ENCODE measurements at places on chromosomes 3 and 15.

DNA sequence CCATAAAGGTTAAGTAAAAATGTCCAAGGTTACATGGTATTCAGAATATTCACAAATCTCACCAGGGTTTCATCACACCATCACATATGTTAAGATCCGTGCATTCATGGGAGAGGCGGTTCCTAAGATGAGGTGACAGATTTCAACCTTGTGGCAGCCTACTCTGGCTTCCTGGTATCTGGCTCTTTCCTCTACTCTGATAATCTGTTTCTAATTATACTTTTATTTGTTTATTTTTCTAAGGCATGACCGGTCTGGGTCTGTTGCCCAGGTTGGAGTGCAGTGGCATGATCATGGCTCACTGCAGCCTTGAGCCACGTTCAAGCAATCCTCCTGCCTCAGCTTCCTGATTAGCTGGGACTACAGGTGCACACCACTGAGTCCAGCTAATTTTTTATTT, 34.4 kb downstream of the RAF1 start:
- DNase-seq, result no peak

- no peak for DNase-seq
These were observed 228.0 kb upstream of the CFAP20DC start for GRCh38 chr3:59277816-59278215.

- DNase-seq, result no peak
These were observed 93.1 kb downstream of the GMPS start for GRCh38 chr3:155963570-155963969.

DNA sequence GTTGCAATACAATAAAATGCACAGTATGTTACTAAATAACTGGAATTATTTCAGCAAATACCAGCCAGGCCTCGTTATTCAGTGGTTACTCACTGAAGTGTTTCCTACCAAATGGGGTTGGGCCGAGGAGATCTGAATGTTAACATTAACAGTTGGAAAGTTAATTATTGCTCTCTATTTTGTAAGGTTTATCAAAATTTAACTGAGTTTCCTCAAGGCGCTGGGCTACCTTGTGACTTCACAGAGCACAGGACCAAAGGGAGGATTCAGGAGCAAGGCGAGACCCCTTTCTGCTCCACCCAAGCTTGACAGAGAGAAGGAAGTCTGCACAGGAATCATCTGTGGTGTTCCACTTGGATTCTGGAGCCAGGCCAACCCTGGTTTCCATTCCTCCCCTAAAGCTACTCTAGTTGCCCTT, 21.6 kb downstream of the ADAMTS9 start:
- no peak for DNase-seq

DNA sequence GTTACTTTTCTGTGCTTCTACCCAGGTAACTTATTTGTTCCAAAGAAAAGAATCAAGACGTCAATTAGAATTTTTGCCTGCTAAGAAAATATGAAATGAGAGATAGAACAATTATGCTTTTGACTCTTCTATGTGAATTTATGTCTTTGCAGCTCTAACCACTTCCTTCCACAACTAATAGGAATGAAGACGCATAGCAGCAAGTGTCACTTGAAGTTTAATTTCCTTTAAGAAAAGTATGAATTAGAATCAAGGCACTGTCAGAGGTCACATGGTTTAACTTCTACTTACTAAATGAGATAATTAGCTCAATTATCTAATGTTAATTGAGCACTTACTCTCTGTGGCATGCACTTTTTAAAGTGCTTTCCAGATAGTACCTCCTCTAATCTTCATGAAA, 3.3 kb downstream of the WDR49 start:
- no peak for DNase-seq

DNA sequence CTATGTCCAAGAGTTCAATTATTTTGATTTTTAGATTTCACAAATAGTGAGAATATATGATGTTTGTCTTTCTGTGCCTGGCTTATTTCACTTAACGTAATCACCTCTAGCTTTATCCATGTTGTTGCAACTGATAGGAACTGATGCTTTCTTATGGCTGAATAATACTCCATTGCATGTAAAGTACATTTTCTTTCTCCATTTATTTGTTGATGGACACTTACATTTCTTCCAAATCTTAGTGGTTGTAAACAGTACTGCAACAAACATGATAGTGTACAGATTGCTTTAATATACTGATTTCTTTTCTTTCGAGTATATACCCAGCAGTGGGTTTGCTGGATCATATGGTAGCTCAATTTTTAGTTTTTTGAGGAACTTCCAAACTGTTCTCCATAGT, 600.6 kb upstream of the SEMA6D start:
- DNase-seq, result no peak

DNA sequence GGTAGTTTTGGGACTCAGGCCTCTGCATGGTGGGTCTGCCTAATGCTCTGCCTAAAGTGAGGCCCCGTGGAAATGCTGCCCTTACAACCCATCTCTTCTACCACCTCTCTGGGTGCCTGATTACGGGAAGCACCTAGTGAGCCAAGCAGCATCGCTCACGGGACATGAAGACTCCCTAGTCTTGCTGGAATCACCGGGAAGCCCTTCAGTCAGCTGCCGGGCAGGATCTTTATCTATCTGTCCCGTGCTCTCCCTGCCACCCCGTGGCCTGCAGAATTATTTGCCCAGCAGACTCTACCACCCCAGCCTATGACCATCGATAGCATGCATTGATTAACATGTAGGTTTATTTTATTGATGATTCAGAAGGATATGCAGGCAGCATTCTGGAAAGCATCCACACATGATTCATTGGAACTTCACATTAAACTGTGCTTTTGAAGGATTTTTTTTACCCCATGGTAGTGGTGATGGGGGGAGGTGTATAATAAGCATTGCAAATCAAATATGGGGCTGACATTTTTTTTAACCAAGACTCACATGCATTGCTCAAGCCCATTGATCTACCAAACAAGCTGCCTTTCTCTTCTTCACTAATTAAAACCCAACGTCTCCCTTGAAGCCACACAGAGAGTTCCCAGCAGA, 63.1 kb downstream of the ATP2B2 start:
- DNase-seq, result no peak

DNA sequence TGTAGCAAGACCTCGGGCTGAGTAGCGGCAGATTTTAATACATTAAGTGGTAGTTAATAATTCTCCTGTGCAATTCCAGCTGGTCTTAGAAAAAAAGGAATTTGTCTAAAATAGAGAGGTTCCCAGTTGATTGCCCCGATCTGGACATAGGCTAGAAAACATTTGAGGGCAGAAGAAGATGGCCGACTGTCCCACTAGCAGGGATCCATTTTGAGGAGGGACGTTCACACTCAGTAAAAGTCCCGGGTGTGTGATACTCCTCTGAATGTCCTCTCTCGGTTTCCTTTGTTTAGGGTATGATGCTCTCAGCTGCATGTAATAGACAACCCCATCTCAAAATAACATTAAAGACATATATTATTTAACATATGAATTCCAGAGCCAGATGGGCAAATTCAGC, 77.9 kb upstream of the OXTR start:
- no peak for DNase-seq

DNA sequence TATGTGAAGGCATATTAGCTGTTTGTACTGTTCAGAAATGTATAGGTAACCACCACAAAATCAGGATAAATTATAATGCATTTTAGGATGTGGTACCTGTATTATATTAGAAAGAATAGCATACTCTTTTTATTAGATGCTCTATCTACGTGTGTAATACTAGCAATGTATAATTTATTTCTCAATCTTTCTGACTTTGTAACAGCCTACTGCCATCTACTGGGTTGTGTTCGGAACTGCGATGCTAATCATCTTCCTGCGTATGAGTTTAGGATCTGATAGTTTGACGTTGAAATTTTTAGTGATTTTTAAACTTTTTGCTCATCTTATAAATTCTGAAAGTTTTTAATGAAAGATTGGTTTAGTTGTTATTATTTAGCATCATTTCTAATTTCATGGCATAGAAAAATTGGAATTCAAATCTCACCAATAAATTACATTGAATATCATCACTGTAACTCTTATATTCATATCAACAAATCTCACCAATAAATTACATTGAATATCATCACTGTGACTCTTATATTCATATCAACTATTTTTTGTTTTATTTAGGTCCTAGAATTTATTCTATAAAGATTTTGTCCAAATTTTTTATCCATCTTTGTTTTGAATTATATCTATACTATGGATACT, 322.7 kb upstream of the ZNF717 start:
- DNase-seq, result no peak

DNA sequence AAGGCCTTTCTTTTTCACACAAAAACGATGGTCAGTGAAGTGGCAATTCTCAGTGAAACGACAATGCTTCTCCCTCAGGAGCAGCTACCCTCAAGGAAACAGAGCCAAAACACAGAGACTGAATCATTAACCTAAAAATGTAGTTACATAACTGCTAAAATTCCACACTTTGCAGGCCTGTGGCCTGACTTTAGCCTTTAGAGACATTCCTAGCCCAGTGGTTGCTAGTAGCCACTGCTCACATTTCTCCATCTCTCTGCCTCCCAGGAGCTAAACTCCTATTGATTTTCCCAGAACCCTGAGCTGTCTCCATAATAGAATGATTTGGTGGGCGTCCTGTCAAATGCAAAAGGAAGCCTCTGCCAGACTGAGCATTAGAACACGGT, 630.1 kb upstream of the KCNMB2 start:
- DNase-seq, result no peak

GRCh38 chr3:14273901-14274611, 95.4 kb downstream of the LSM3 start:
- DNase-seq, result no peak

DNA sequence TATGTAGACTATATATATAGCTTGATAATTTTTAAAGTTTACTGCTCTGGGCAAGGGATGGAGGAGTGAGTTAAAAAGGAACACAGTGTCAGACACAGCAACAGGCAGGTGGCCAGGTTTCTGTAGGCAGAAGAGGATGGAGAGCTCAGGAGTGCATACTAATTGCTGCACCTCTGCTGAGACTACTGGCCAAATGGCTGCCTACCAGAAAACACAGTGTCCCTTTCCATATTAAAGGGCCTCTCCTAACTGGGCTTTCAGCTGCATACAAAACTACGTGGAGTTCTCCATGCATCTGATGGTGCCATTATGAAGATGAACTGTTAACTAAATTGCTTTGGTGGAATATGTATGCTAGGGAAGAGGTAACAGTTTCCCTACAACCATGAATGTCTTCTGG, 1.8 kb downstream of the ATP13A4 start:
- no peak for DNase-seq

DNA sequence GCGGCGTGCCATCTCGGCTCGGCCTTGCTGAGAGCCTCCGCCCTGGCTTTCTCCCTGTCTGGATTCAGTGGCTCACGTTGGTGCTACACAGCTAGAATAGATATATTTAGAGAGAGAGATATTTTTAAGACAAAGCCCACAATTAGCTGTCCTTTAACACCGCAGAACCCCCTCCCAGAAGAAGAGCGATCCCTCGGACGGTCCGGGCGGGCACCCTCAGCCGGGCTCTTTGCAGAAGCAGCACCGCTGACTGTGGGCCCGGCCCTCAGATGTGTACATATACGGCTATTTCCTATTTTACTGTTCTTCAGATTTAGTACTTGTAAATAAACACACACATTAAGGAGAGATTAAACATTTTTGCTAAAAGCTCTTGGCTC, 54.1 kb downstream of the PLXNA1 start:
- no peak for DNase-seq

All from stimulated activated CD4-positive, alpha-beta T cell treated with anti-CD3 and anti-CD28 coated beads, Interleukin-1b, Interleukin-23, amount 100 ng/mL, for 1 hour (primary cell).